A549 treated with ZK216348 at 1 μM for 4 hours (cell line): ENCODE measurements at places on chromosomes 13 and 19. TPM values are rescaled to one million over a fixed set of nuclear protein-coding genes. Genes with fewer than 3 reads are reported as not detected.

The GPR12 gene
- not detected in 5 replicates for total RNA-seq

The C2CD4C gene
- 0.14 to 0.75 TPM (median 0.46 TPM) in 5 replicates for total RNA-seq

The KL gene
- 0.07 TPM in 1 of 5 replicates, not detected in the others for total RNA-seq

The MISP3 gene
- 2.1 to 5.4 TPM (median 3.9 TPM) in 5 replicates for total RNA-seq

The ZNF284 gene
- total RNA-seq: 0.36 to 0.57 TPM (median 0.40 TPM) in 5 replicates

The TRPM4 gene
- 5.5 to 10.6 TPM (median 9.5 TPM) in 5 replicates for total RNA-seq

The FLT3LG gene
- 0.70 to 1.6 TPM (median 1.1 TPM) in 5 replicates for total RNA-seq

The ZFP28 gene
- 3.3 to 4.7 TPM (median 4.1 TPM) in 5 replicates for total RNA-seq

The ZNF229 gene
- total RNA-seq: 2.1 to 4.7 TPM (median 3.0 TPM) in 5 replicates

The ZNF610 gene
- total RNA-seq: not detected in 5 replicates

The PRR36 gene
- total RNA-seq: 0.17 to 0.59 TPM (median 0.28 TPM) in 5 replicates

The GPC6 gene
- 3.8 to 7.2 TPM (median 5.6 TPM) in 5 replicates for total RNA-seq

The CKAP2 gene
- 23.9 to 42.7 TPM (median 33.8 TPM) in 5 replicates for total RNA-seq

The C19orf33 gene
- 493 to 766 TPM (median 736 TPM) in 5 replicates for total RNA-seq

The OR7C1 gene
- not detected in 5 replicates for total RNA-seq

The SYDE1 gene
- total RNA-seq: 9.3 to 19.2 TPM (median 17.4 TPM) in 5 replicates

The NUMBL gene
- 42.3 to 77.6 TPM (median 74.4 TPM) in 5 replicates for total RNA-seq

The PEX11G gene
- 1.6 to 2.7 TPM (median 2.1 TPM) in 5 replicates for total RNA-seq

The POLR1D gene
- total RNA-seq: 141 to 195 TPM (median 155 TPM) in 5 replicates

The ICAM5 gene
- total RNA-seq: 0.46 to 1.8 TPM (median 0.72 TPM) in 5 replicates

The CDX2 gene
- 0.56 to 1.3 TPM (median 0.95 TPM) in 5 replicates for total RNA-seq

The CGB3 gene
- not detected in 5 replicates for total RNA-seq

The TEX30 gene
- 8.5 to 15.1 TPM (median 13.8 TPM) in 5 replicates for total RNA-seq

The SIGLEC5 gene
- total RNA-seq: not detected in 5 replicates

The SMIM24 gene
- 0.51 to 1.4 TPM (median 1.1 TPM) in 4 of 5 replicates, not detected in the other for total RNA-seq

The PGLYRP1 gene
- total RNA-seq: not detected in 5 replicates

The SF3A2 gene
- 55.3 to 77.1 TPM (median 72.5 TPM) in 5 replicates for total RNA-seq

The YJEFN3 gene
- total RNA-seq: 1.9 to 4.4 TPM (median 3.8 TPM) in 5 replicates

The SIGLEC14 gene
- 0.12 TPM in 1 of 5 replicates, not detected in the others for total RNA-seq

The ZNF211 gene
- 5.6 to 7.1 TPM (median 6.0 TPM) in 5 replicates for total RNA-seq

The HCN2 gene
- total RNA-seq: 20.5 to 50.9 TPM (median 41.7 TPM) in 5 replicates

The CYP4F3 gene
- total RNA-seq: 2.2 to 3.4 TPM (median 3.0 TPM) in 5 replicates

The NOVA2 gene
- 0.21 to 0.38 TPM (median 0.29 TPM) in 5 replicates for total RNA-seq

The PDX1 gene
- total RNA-seq: 0.05 to 0.09 TPM in 2 of 5 replicates, not detected in the others

The KLK4 gene
- 0.41 TPM in 1 of 5 replicates, not detected in the others for total RNA-seq

The SIGLEC7 gene
- not detected in 5 replicates for total RNA-seq

The PSMD8 gene
- total RNA-seq: 458 to 529 TPM (median 473 TPM) in 5 replicates

The RNF225 gene
- not detected in 5 replicates for total RNA-seq

The CDC37 gene
- total RNA-seq: 152 to 223 TPM (median 191 TPM) in 5 replicates

The TIMM50 gene
- 162 to 226 TPM (median 224 TPM) in 5 replicates for total RNA-seq

The ZNF491 gene
- total RNA-seq: not detected in 5 replicates

The OR7D2 gene
- not detected in 5 replicates for total RNA-seq

The PPP6R1 gene
- 64.6 to 131 TPM (median 118 TPM) in 5 replicates for total RNA-seq

The OLFM2 gene
- total RNA-seq: 7.5 to 14.3 TPM (median 11.3 TPM) in 5 replicates

The KLK15 gene
- not detected in 5 replicates for total RNA-seq

The TNFRSF19 gene
- 2.4 to 4.0 TPM (median 3.5 TPM) in 5 replicates for total RNA-seq

The LRRC25 gene
- total RNA-seq: not detected in 5 replicates

The ZNF681 gene
- total RNA-seq: not detected in 5 replicates

The NLRP9 gene
- total RNA-seq: not detected in 5 replicates

The TNNI3 gene
- total RNA-seq: 6.6 to 13.4 TPM (median 7.0 TPM) in 5 replicates
